ENCODE measurements at places on chromosomes 5 and 9.
A peak's percentile ranks its signal among the peaks of the same experiment; 100 is the strongest.

GRCh38 chr5:56277573-56277972, 44.4 kb upstream of the ANKRD55 start:
- no peak for DNase-seq

- DNase-seq: no peak
Observed at GRCh38 chr9:130189840-130190239, 17.6 kb downstream of the NCS1 start.

DNA sequence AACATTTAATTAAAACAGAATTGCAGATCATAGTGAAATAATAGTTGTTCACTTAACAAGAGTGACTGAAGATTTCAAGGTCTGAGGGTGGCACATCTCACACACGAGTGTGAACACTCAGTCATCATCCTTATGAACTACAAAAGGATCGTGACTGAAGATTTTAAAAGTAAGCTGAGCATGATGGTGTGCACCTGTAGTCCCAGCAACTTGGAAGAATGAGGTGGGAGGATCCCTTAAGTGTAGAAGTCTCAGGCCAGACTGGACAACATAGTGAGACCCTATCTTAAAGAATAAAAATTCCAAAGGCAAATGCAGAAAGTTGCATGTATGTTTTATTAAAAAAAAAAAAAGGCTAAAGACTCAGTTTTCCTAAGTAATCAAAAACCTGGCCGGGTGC, 22.4 kb upstream of the ATP6V1G1 start:
- DNase-seq: no peak

- no peak for DNase-seq
Observed at GRCh38 chr5:19782566-19782965, 205.4 kb downstream of the CDH18 start.

DNA sequence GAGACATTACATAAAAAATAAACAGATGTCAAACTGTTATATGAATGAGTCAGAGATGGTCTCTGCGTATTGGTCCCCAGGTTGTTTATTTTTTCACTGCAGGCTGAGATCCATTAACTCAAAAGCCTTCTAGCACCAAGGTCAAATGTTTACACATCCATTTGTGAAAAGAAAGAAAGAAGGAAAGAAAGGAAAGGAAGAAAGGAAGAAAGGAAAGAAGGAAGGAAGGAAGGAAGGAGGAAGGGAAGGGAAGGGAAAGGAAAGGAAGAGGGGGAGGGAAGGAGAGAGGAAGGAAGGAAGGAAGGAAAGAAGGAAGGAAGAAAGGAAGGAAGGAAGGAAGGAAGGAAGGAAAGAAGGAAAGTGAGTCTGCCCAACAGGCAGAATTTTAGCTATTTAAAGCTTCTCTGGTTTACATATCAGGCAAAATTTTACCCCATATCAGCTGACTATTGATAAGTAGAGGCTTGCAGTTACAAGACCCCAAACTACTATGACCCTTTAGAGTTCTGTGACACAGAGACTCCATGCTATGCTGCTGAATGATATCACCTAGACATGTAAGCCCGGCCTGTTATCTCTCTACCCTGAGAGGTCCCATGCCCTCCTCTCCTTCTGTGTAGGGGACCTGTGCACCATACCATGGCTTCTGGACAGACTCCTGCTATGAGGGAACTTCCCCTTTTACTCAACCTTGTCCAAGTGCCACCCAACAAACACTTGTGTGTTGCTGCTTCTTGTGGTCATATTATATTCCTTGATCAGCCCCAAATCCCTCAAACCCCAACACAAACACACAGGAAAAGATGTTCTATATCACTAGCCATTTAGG, 59.0 kb downstream of the DRD1 start:
- DNase-seq: peak; percentile 17

GRCh38 chr5:141478321-141478945, 2.7 kb downstream of the PCDHGC3 start:
- DNase-seq: peak; percentile 83

DNA sequence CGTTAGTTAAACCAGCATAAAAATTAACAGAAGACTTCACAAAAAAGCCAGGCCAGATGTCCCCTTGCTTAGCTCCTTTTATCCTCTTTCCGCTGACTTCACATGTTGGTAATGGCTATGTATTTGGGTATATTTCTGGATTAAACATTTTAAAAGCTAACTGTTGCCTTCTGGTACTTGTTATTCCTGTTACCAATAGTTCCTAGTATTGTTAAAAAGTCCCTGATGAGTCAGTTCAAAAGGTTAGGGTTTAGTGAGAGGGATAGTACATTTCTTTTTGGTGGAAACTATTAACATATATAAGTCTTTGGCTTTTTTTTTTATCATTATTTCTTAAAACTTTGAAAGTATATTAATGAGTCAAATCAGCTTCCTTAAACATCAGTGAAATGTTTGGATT, 103.2 kb upstream of the ELL2 start:
- DNase-seq: no peak

DNA sequence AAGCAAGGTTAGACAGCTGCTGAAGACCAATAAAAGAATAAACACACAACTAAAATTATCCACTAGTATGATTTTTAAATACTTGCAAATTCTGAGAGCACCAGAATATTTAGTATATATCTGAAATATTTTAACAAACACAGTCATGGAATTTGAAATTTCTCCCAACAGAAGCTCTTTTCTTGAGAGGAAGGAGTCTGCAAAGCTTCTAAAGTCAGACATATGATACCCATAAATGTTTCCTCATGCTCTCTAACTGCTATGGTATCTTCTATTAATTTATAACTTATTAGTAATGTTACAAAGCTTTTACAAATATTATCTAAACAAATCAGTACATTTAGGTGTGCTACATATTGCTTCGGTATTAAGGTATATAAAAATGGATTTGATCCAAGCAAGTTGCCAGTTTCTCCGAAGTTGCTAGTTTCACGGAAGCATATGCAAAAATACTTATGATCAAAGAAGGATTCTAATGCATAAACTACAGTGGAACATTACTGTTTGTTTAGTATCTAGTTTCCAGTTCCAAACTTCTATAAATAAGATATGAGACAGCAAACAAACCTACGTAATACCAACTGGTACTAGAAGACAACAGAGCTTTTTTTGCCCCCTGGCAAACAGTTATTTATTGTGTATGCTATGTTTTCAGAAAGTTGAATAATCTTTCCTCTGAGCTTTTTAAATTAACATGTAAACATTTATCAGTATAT, 22.0 kb downstream of the FNIP1 start:
- no peak for DNase-seq

DNA sequence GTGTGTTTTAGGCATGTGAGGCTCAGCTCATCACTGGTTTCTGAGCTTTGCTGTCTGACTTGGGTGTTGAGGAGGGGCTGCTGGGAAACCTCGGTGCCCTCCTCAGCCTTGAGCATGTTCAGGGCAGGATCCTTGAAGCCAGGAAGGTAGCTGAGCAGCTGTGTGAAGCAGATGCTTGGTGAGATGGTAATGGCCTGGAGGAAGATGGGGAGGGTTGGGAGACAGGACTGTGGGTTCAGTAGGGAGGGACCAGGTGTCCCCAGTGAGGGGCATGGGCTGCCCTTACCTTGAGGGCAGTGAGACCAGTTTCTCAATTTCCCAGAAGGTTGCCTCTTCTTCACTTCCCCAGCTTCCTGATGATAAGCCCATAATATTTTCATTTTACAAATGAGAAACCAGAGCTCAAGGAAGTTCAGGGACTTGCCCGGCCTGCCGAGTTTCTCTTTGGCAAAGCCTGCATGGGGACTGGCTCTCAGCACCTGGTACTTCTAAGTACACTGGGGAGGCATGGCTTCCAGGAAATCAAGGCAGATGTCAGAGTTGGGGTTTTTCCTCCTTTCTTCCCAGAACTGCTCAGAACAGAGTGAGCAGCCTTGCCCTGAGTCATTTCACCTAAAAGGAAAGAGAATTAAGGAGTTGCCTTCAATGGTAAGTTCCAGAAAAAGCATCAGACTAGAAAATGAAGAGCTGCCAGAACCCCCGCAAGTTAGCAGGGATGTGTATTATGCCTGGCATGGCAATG, 225.7 kb downstream of the MAST4 start:
- DNase-seq: no peak

DNA sequence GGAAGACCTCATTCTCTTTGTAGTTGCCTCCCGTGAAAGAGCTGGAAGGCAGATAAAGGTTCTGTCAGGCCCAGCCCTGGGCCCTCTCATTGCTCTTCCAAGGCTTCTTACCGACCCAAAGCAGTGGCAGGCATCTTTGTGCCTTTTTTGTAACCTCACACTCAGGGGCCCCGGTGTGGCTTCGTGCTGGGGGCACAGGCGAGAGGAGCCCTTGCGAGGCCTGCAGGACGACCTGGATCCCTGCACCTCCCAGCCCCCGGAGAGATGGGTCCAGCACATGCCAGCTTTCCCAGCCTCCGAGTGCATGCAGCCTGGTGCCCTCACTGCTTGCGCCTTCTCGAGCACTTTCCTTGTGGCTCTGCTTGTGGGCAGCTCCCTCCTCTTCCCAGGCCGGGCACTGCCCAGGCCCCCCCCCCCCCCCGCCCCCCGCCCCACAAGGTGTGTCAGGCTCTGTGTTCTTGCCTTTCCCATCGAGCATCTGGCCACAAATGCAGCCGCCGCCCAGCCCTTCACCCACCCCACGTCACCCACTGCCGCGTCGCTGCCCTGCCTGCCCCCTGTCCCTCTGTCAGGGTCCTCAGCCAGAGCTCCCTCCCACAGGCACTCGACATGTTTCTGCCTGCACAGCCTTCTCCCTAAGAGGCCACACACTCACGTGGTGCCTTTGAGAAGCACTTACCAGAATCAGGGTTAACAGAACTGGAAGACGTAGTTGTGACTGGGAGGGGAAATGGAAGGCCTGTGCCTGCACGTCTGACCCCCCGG, 63.7 kb upstream of the CACNA1B start:
- no peak for DNase-seq

DNA sequence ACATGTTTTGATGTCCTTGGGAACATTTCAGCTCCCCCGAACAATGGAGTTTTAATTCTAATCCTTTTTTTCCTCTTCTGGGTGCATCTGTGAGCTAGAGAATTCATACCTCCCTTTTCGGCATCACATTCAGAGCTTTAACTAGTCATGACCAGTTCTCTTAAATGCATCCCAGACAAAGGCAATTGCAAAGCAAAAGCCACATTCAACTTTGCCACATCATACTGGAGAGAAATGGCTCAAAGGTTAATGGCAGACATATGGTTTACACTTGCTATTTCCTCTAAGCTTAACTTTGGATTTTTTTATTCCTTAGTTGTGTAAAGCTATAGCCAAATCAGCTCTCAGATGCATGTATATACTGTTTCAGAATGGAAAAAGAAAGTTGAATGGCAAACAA, 153.3 kb downstream of the ESM1 start:
- no peak for DNase-seq

GRCh38 chr5:52875827-52876226, 88.1 kb downstream of the ITGA1 start:
- no peak for DNase-seq

DNA sequence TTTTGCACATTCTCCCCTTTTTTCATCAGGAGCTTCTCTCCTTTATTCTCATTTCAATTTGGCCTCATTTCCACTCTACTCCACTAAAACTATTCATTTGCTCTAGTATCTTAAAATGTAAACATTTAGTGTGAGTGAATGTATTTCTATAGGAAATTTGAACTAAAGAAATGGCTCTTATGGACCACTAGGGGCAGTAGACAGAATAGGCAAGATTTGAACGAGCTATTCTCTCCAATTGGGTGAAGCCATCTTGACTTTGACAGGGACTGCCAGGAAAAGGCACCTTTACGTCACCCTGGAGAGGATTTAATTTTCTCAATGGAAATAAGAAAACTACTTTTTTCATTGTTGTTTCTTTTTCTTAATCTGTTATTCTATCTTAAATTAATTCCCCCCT, 666.3 kb downstream of the DNAH5 start:
- no peak for DNase-seq

GRCh38 chr5:129664336-129664937, 83.5 kb upstream of the MINAR2 start:
- peak; percentile 1 for DNase-seq

DNA sequence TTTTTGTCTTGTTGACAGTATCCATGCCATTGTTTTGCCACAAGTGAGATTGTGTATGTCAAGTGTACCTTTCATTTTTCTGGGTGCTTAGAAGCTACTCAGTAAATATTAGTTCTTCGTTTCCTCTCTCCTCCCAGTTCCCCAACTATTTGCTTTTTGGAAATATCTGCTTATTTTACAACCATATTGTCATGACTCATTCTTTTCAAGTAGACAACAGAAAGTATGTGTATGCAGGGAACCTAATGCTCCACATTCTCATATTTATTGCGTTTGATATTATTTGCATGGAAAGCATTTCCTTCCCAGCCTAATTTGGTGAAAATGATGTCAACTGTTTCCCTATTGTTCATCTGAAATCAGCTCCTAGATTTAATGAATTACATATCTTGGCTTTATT, 483.7 kb upstream of the RIOK2 start:
- no peak for DNase-seq

DNA sequence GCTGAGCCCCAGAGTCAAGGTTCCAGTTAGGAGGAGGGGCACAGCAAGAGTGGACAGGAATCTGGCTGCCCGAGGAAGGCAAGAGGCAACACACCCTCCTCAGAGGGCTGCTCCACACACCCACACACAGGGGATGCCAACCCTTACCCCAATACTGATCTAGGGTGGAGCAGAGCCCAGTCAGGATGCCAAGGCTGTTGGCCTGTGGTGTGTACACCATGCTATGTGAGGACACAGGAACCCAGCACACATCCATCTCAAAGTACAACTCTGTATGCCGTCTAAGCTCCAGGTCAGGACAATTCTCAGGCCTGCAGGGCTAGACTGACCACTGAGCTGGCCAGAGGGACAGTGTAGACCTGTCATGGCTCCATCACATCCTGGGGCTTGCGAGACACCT, 2.6 kb downstream of the SEPTIN8 start:
- DNase-seq: no peak

- no peak for DNase-seq
Observed at GRCh38 chr9:103978396-103978795, 115.7 kb upstream of the SMC2 start.

- DNase-seq: no peak
Observed at GRCh38 chr9:111937781-111938426, 41.3 kb downstream of the UGCG start.

- no peak for DNase-seq
Observed at GRCh38 chr9:113886026-113886369, 9.9 kb downstream of the ZNF618 start.

- DNase-seq: no peak
Observed at GRCh38 chr5:80172067-80172695, 83.7 kb downstream of the SERINC5 start.

DNA sequence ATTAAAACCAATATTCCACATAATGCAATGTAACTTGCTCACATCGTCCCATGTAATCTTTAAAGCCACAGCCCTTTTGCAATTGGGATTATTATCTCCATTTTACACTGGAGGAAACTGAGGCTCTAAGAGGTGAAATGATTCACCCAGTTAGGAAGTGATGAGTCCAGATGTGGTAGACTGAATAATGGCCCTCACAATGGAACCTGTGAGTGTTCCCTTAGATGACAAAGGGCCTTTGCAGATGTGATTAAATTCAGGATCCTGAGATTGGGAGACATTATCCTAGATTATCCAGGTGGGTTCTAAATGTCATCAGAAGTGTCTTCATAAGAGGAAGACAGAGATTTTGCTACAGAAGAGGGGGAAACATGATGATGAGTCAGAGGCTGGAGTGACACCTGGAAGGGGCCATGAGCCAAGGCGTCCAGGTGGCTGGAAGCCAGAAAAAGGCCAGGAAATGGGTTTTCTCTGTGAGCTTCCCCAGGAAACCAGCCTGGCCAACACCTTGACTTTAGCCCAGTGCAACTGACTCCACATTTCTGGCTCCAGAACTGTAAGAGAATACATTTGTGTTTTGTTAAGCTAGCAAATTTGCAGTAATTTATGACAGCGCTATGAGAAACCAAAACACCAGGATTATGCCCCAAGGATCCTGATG, 139.1 kb downstream of the KCNIP1 start:
- DNase-seq: no peak

GRCh38 chr5:172437445-172438318, 16.6 kb downstream of the SH3PXD2B start:
- peak; percentile 80 for DNase-seq
